Activated CD4-positive, alpha-beta T cell treated with anti-CD3 and anti-CD28 coated beads, Interleukin-2, Interleukin-4, amounts not matched to agents 100 ng/mL and 50 ng/mL, durations not matched to agents 16 hours and 8 hours (primary cell): ENCODE measurements at places on chromosomes 4 and X.
A peak's percentile ranks its signal among the peaks of the same experiment; 100 is the strongest.

DNA sequence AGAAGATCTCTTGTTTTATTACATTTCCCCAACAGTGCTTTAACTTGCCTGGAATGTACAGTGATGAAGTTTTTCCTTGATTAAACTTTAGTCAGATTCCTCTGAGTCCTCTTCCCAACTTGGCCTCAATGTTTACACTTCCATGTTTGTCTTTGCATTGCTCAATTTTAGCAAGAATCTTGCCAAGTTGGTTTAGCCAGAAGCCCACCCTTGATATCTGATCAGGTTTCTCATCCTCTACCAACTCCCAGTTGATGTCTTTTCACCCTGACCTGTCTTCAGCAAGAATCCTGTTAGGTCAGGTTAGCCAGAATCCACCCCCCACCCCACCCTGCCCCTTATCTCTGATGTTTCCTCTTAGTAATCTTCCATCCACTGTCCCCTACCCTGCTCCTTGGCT lies 120.9 kb downstream of the MBNL3 start:
- DNase-seq = no peak

- no peak for DNase-seq
These were observed 833.6 kb upstream of the AGA start for GRCh38 chr4:178275671-178276360.

- no peak for DNase-seq
These were observed 53.0 kb upstream of the PROM1 start for GRCh38 chr4:16136827-16137226.

DNA sequence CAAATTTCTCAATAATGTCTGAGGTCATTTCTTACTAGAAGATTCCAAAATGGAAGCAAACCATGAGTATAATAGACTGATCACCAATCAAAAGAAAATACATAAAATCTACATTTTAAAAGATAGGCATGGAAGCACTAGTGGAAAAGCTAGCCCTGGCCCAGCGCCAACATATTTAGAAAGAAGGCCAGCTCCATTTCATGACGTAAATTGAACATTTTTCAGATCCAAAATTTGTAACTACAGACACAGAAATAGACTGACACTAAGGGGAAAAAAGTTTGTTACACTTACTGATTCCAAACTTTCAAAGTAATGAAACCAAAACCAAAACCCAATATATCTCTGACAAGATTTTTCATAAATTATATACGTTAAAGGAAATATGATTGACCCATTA lies 117.7 kb downstream of the ADAMTS3 start:
- no peak for DNase-seq

DNA sequence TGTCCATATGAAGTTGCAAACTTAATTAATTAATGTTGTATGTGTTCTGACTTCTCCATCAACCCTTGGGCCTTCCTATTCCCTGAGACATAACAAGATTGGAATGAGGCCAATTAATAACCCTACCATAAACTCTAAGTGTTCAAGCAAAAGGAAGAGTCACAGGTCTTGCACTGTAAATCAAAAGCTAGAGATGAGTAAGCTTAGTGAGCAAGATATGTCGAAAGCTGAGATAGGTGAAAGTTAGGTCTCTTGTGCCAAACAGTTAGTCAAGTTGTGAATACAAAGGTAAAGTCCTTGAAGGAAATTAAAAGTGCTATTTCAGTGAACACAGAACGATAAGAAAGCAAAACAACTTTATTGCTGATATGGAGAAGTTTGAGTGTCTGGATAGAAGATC lies 58.2 kb upstream of the GPRIN3 start:
- DNase-seq = peak; percentile 75

- DNase-seq = no peak
These were observed 105.6 kb downstream of the CBLL2 start for GRCh38 chrX:22378296-22378695.

GRCh38 chrX:153944140-153944799 lies at the start of gene RENBP:
Gene RENBP, minus strand, starts transcription at chrX:153944643. Its CDS starts 33 bp downstream, at chrX:153944610.
- peak; percentile 35 for DNase-seq
